ENCODE measurements at places on chromosomes 12 and 14.

DNA sequence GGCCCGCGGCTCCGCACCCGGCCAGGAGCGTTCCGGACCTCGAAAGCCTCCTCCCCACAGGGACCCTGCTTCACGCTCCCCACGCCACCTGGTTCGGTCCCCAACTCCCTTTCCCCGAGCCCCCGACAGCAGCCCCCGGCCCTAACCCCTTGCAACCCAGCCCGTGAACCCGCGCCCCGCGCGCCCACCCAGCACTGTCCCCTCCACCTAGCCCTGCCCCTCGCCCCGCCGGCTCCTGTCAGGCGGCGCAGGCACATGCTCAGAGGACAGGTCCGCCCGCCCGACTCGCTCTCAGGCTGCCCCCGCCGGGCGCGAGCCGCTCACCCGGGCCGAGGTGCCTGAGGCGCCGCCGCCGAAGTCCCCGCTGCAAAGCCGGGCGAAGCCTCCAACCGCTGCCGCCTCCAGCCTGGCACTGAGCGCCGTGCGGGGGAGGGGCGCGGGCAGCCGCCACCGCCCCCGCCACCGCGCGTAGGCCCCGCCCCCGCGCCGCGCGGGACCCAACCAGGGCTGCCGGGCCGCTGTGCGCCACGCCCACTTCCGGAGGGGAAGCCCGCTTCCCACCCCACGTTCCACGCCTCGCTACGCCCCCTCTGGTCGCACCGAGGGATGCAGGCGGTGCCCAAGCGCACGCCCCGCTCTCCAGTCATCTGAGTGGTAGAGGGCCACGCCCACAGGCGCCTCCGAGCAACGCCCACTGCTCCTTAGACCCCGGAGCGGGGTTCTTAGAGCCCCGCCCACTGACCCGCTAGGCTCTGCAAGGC, at the start of gene CORO1C:
Gene CORO1C (minus strand): TSS at position 414 of the 761 bp plus-strand sequence. CDS start 30,200 bp downstream, outside the sequence.
- DNase-seq: peak; percentile 91

GRCh38 chr14:105120056-105120455, 48.5 kb downstream of the JAG2 start:
- DNase-seq: no peak

DNA sequence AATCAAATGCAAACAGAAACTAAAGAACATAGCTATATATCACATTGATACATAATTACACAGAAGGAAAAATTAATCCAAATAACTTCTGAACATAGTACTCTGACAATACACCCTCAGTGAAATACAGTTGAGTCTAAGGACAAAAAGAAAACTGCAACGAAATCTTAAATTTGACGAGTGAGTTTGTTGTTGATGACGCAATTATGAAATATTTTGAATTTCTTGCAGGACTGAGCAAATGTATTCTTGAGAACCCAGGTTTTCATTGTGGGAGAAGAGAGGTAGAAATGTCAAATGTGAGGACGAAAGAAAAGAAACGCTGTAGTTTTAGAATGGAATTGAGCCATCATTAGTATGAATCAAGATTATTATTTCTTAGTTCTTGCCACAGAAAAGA, 46.3 kb downstream of the EGLN3 start:
- no peak for DNase-seq

- DNase-seq: no peak
Measured at GRCh38 chr14:94472842-94473241, 3.2 kb downstream of the SERPINA9 start.

- DNase-seq: no peak
Measured at GRCh38 chr12:115749071-115749841, 528.2 kb downstream of the MED13L start.

- DNase-seq: no peak
Measured at GRCh38 chr14:97164021-97164420, 366.8 kb downstream of the VRK1 start.

DNA sequence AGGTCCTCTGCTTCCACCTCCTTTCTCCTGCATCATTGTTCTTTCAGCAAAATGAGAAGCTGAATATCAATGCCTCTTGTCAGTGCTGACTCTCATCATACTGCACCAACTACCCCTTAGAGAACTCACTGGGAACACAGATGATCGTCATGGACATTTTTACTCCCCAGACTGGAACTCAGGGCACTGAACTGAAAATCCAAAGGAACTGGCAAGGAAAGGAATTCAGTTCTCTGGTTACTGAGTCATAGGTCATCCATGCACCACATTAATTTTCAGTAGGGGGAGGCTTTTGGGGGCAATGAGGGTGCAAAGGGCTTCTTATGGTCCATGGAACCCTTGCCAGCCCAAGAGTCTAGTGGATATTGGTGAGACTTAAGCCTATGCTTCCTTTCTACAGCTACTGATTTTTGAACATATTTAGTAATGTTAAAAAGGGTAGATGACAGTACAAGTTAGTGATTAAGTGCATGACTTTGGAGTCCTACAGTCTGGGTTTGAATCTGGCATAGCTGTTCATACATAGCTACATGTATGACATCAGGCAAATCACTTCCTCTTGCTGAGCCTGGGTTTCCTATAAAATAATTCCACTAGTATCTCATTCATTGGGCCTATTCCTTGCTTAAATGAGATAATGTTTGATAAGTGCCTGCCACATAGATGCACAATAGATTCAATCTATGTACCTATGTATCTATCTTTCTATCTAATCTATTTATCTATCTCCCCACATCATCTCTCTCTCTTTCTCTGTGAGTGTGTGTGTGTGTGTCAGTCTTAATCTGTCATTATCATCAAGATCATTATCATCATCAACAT, 29.2 kb downstream of the BBS10 start:
- DNase-seq: no peak

DNA sequence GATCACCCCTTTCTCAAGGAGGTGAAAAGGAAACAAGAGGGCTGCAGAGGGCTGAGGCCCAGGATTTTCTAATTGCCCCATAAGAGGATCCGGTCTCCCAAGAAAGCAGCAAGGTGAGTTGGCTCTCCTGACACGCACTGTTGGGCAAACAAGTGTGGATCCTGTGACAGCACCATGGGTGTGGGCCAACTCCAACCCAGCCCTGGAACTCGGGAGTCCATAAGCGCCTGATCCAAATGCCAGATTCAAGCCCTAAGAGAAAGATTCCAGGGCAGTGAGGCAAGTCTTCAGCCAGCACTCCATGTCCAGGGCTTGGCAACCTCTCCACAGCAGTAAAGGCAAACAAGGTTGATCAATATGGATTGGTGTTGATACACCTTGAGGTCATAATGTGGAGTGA, 33.1 kb downstream of the KCNA5 start:
- DNase-seq: no peak

DNA sequence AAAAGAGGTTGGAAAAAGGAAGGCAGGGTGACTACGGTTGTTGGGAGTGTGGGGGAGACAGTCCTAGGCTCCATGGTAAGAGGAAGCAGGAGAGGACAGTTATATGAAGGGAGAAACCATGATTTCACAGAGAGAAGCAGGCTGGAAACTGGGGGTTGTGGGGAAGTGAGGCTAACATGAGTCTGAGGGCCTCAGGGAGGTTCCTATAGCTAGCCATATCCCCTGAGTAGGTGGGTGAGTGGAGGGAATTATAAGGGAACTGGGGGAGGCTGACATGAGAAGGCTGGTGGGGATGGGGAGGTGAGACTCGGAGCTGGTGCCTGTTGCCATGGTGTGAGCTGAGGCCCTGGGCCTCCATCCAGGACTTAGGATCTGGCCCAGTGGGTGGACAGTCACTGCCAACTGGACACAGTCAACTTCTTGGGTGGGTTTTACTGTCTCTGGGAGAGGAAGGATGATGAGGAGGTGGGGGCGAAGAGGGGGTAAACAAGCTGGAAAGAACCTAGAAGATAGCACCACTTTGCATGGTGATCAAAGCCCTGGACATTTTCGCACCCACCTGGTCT, 1.4 kb downstream of the RNASE13 start:
- no peak for DNase-seq

DNA sequence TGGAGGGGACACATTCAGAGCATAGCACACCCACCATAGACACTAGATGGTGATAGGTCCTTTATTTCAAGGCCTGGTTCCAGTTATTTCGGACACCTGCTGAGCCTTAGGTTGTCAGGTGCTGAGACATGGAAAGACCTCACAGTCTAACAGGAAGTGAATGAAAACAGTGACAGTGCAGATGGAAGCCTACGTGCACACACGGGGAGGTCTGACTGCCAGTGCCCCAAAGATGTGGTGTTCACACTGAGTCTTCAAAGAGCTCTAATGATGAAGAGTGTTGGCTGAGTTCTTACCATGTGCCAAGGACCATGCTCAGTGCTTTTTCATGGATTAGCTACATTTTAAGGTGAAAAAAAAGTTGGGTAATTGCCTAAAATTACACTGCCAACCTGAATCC, 46.6 kb downstream of the CKB start:
- DNase-seq: no peak

DNA sequence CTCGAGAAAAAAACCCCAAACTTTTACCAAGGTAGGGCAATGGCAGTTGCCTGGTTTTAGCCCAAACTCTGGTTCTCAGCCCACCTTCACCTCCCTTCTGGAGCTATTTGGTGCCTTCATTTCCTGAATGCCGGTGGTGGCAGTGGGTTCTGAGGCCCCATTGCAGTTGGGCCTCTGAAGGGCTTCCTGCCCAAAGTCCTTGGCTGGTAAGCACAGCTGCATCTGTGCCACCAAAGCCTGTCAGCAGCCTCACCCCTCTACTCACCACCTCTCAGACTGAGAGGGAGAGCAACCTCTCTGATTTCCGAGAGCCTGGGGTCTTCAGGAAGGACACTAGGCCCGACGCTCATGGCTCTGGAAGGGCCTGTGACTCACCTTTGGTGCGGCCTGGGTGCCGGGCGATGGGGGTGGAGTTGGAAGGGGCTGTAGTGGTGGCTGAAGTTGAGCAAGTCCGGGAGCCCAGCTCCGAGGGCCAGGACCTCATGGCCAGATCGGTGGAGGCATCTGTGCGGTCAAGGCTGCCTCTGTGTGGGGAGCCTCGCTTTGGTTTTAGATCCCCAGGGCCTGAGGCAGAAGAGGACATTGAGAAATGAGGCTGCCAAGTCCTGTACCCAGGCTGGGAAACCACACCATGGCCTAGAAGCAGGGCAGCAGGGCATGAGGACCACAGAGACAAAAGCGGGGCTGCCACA, 38.6 kb upstream of the GPR68 start:
- no peak for DNase-seq

DNA sequence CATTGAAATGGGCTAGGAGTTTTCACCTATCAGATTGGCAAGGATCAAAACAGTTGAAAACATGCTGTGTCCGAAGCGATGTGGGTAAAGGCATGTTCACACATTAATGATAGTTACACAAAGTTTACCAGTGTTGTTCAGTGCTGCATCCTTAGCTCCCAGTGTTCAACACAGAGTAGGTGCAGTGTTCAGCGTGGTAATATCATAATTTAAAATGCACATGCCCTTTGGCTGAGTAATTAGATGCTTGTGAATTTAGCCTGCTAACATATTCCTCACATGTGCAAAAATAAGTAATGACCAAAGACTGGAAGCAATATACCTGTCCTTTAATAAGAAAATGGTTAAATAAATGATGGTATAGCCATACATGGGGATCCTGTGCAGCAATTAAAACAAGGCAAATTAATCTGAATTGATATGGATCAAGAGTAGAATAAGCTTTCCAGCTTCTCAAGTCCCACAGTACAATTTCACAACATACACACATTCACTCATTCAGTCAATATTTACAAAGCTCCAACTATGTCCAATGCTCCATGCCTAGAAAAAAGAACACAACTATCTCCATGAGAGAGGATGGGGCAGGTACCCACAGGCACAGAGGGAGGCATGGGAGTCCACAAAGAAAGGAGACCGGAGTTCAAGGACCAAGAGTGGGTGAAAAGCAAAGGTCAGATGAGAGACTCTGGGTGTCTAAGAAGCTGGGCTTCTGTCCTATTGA, 12.8 kb downstream of the TMCC3 start:
- DNase-seq: no peak

DNA sequence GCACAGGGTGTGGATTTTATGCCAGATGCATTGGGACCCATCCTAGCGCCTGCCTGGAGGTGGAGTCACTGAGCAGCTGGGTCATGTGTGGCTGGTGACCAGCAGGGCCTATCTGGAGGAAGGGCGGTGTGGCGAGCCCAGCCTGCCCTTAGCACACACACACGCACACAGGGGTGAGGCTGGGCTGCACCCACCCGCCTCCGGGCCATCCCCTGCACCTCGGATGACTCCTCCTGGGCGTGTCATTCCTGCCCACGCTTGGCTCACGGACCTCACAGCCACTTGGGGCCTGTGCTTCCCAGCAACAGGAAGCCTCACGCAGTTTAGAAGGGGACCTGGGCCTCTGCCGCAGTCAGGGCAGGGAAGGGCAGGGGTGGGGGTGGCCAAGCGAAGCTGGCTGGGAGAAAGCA, 36.2 kb upstream of the FZD10 start:
- no peak for DNase-seq

All from iris pigment epithelial cell (primary cell).